ENCODE measurements at places on chromosomes 3 and 15. TPM values are rescaled to one million over a fixed set of nuclear protein-coding genes. Genes with fewer than 3 reads are reported as not detected.

- DNase-seq = no peak
Observed at GRCh38 chr3:158160958-158161357, 51.1 kb downstream of the RSRC1 start.

DNA sequence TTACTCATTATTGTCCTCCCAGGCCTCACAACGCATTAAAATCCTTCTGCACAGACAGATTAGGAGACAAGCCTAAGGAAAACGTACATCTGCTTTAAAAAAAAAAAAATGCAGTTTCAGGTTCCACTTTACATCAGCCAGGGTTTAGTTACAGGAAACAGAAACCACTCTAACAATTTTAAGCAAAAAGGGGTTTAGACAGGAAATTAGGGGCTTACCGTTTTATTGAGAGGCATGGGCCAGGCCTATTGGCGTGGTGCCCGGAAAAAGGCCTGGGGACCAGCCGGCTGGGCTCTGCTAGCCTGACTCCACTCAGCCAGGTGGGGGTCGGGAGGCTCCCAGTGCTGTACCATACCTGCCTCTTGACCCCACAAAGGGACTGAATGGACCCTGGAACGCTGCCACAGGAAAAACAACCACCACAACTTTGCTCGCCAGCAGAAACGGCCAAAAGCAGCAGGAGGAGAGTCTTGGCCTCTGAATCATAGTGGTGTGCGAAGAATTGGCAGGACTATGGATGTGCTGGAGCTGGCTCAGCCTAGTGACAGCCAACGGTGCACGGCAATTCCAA is 124.3 kb downstream of the CHSY1 start:
- DNase-seq = peak; percentile 89

- DNase-seq = no peak
Observed at GRCh38 chr3:178295292-178295912, 240.8 kb upstream of the KCNMB2 start.

GRCh38 chr3:156643729-156644389 is 30.5 kb upstream of the TIPARP start:
- DNase-seq = no peak

CD200 gene
- not detected for total RNA-seq

Data from SJCRH30 (cell line).